ENCODE measurements at places on chromosomes 7 and 10.

DNA sequence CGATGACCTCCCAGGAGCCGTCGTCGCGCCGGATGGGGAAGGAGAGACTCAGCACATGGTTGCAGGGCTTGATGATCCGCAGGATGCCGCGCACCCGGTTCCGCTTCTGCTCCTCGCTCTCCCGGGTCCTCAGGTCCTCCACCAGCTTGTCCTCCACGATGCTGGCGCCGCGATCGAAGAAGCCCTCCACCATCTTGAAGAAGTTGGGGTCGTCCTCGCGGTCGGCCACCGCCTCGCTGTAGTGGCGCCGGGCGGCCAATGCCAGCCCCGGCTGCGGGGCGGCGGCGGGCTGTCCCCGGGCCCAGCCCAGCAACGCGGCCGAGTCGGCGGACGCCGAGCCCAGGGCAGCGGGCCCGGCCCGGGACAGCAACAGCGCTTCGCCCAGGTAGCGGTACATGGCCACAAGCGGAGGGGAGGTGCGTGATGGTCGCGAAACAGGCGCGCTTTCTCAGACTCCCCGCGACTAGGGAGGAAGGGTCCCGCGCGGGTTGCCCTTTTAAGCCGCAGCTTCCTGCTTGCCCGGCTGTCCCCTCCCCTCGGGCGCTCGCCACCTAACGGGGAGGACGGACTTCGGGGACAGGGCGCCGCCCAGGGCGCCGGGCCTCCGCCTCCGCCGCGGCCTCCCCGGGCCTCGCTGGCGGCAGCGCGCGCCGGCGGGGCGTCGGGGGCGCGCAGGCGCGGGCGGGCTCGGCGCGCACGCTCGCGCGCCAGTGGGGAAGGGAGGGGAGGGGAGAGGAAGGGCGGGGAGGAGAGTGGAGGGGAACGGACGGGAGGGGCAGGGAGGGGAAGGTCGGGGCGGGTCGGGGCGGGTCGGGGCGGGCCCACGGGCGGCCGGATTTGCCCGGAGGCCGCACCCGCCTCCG lies at the start of the genes GLUD1 and SHLD2:
Gene GLUD1, minus strand, starts transcription at position 471 of the 863 bp plus-strand sequence. Its CDS starts 74 bp downstream, at position 397.
Gene SHLD2, plus strand, starts transcription at position 834 of the 863 bp plus-strand sequence. CDS start 56,149 bp downstream, outside the sequence.
- DNase-seq = peak; percentile 85

DNA sequence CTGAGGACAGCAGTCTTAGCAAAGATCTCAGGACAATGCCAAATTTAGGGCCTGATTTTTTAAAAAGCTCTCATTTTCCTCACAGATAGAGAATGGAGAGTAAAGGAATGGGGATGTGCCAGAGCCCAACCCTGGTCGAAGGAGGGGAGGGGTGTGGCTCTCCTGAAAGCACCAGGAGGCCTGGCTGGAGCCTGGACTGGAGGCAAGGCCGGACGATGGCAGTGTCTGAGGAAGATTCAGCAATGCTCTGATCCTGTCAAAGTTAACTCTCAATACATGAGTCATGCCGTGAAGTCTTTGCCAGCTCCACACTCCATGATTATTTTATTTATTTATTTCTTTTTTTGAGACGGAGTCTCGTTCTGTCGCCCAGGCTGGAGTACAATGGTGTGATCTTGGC lies 108.3 kb downstream of the UPF2 start:
- no peak for DNase-seq

GRCh38 chr10:1928606-1929005 lies 191.3 kb upstream of the ADARB2 start:
- DNase-seq = no peak

- no peak for DNase-seq
Measured at GRCh38 chr7:7565746-7566650, 686 bp upstream of the MIOS start.

- DNase-seq = no peak
Measured at GRCh38 chr7:146375170-146375569, 258.6 kb downstream of the CNTNAP2 start.

- DNase-seq = no peak
Measured at GRCh38 chr7:77222065-77222464, 22.4 kb upstream of the FGL2 start.

DNA sequence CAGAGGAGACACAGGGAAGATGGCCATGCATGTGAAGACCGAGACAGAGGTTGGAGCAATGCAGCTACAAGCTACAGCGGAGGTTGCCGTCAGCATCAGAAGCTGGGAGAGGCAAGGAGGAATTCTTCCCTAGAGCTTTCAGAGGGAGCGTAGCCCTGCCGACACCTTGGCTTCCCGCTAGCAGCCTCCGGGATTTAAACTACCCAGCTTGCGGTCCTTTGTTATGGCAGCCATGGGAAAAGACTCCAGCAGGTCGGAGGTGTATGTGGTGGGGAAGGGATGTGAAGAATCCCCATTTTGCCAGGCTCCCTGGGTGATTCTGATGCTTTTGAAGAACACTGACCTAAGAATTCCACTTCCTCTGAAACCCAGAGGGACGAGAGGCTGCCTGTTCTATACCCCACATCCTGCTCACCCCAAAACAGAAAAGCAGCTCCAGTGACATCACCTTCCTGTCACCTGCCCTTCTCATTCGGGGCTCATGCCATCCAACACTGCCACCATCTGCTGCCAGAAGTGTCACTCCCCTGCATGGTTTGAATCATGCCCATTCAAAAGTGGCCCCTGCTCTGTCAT lies 3.3 kb upstream of the SEPHS1 start:
- no peak for DNase-seq

- DNase-seq = no peak
Measured at GRCh38 chr7:141053626-141054025, 20.2 kb upstream of the TMEM178B start.

- no peak for DNase-seq
Measured at GRCh38 chr7:103851357-103851756, 138.1 kb downstream of the RELN start.

DNA sequence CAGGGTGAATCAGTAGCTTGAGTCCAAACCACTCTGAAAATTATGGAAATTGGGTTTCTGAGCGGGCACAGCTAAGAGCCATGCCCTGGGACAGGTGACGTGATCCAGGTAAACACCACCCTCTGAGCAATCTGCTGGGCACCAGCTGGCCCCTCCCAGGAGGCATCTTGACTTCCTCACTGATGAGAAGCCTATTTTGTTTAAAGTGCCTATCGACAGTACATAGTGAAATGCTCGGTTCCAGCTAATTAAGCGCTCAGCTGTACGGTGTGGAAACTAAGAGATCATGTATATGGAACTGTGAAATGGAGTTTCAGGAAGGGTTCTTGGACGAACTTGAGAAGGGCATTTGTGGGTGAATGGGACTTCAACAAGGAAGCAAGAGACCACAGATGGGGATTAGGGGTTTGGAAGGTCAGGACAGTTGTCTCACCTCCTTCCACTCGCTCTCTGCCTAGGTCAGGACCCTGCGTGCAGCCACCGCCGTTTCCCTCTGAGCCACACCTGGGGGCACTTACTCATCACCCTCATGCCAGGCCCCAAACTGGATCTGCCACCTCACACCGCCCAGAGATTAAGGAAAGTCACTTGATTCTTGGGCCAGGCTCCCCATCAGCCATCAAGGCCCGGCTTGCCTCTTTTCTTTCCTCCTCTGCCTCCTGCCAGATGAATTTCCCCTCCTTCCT lies 3.2 kb downstream of the ITPRIP start:
- no peak for DNase-seq

DNA sequence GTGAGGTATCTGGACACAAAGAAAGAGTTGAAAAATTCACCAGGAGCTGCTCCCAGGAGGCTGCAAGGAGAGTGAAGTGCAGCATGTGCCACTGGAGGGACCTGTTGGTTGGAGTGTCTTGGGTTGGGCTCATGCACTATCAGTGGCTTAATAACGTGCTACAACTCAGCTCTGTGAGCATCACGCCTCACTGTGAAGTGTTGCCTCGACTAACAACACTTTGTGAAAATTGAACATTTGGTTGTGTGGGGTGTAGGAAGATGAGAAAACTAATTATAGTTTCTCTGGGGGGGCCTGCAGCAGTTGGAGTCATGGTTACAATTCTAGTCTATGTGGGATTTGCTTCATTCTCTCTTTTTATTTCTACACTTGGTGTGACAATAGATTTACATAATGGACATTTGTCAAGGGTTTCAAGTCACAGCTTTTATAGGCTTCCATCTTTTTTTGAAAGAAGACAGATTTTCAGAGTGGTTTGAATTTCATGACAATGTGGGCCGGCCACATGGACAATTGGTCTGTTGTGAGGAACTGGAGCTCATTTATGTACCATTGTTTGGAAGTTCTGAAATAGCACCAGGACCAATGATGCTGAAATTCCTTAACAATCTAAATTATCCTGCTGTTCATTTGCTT lies 121.3 kb downstream of the RAMP3 start:
- DNase-seq = no peak

- DNase-seq = peak; percentile 94
Measured at GRCh38 chr10:93573051-93573909, 6.8 kb downstream of the FFAR4 start.

DNA sequence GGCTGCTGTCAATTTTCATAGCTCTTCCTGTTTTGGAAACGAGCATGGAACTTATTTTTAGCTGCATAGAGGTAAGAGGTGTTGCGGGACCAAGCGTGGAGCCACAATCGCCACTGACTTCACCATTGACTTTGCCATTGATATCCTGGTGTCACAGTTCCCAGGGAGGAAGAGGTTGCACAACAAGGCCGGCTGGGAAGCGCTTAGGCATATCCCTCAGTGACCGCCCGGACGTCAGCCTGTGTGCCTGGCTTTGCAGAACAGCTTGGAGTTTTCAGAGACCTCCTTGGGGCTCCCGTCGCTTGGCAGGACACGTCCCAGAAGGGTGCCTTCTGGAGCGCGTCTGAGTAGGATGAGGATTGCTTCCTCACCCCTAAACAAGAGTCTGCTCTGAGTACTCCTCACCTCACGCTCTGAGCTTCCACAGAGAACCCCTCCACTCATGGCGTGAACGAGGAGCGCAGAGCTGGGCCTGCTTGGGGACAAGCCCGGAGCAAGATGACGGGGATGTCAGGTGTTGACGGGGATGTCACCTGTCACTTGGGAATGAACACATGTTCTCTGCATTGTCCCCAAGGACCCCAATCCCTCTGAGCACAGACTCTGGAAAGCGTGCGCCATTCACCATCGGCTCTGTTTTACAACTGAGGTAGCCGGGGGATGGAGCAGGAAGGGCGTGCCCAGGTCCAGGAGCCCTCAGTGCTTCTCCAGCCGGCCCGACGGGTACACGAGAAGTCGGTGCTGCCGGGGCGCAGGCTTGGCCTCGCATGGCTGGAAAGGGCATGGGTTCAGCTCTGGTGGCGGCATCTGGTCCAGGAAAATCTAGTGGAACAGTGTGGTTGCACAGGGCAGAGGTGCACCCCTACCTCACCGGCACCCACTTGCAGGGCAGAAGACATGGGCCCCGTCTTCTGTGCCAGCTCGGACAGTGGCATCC lies 192.3 kb upstream of the SHH start:
- no peak for DNase-seq

DNA sequence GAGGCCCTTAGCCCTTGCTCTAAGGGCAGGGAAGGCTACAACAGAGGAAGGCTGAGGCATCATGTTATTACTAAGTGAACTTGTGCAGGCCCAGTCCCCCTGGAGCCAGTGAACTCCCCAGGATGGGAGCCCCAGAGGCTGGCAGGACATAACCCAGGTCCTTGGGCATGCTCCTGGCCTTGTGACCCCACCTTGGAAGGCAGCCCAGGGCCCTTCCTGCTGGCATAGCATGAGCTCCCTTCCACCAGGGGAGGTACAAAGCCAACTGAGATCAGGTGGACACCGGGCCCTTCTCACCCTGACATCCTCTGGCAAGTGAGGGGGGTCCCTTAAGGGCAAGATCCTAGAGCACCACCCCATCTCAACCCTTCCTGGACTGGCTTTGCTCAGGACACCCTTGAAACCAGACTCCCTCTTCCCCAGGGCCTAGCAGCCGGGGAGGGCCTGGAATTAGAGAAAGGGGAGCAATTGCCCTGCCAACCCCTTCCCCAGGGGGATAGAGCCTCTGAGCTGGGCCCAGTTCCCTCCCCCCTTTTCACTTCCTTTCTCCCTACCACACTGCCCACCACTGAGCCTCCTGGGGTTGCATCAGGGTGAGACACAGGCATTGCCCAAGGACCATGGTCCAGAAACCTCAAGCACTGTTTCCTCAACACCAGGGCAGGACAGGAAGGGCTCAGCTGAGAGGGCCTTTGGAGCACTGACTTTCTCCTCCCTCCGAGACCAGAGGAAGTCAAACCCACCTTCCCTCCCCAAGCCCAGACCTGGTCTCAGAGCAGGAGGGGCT lies 1.8 kb upstream of the VSIR start:
- peak; percentile 78 for DNase-seq

GRCh38 chr7:132654150-132654549 lies 77.9 kb upstream of the PLXNA4 start:
- peak; percentile 61 for DNase-seq

DNA sequence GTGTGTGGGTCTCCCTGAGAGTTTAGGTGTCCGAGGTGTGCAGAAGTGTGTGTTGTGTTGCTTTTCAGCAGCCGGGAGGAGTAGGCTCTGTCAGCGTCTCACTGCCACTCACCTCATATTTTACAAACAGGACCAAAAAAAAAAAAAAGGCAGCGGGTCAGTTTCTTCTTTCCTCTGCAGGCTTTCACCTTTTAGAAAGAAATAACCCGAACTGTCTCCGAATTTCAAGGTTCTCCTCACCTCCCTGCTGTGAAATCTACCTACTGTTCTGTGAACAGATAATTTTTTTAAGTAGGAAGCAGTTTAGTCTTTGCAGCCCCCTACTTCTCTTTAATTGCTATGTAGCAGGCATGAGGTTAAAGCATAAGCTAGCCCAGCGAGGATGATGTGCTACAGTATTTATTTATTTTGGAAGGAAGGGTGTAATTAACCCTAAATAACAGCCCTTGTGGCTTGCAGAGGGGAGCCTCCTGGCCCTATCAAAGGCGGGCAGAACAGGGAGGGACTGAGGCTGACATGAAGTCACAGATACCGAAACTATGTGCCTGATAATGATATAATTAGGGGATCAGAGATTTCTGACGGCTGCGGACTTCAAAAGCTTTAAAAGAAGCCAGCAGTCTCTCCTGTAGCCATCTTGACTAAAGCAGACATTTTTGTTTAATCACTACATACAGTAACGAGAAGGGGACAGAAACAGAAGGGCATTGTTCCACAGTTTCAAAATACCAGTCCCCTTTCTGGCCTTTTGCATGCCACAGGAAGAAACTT lies 1.6 kb downstream of the BAMBI start:
- peak; percentile 46 for DNase-seq

DNA sequence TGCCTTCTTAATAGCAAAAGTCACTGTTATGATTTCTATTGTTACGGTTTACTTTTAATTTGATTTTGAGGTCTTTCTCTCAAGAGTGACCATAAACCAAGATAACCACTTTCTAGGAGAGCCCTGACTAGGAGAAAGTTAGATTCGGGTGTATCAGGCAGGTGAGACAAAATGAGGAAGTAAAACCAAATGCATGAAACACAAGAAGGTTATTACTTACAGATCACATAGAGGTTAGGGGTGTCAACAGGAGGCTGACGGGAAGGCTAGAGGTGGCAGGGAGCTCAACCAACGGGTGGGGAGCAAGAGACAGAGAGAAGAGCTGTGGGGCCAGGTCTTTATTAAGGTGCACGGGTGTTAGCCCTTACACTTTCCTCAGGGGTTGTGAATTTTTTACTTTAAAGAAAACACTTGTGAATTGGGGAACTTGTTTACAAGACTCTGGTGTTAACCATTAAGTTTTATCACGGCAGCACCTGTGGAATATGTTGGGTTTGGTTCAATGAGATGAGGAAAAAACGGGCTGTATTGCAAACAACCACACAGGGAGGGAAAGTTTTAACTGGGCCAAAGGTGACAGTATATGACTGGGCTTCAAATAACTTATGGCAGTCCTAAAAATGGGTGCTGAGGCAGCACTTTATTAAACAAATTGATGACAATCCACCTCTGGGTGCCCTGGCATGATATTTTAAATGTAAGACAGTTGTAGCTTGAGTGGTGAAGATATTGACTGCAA lies 154.9 kb downstream of the SDHAF3 start:
- DNase-seq = no peak

- no peak for DNase-seq
Measured at GRCh38 chr7:50166997-50167965, 74.2 kb upstream of the ZPBP start.
